ENCODE measurements at places on chromosomes 1 and 21.

GRCh38 chr1:2003541-2004131 is at the start of gene CFAP74:
TSS of gene CFAP74 (minus strand) at chr1:2003786. CDS start at chr1:1990956, 12,830 bp downstream.
- DNase-seq = peak; percentile 18

- no peak for DNase-seq
Measured at GRCh38 chr21:36127250-36127904, 7.5 kb upstream of the CBR3 start.

GRCh38 chr1:53541761-53542550 is 82.8 kb downstream of the DMRTB1 start:
- DNase-seq = no peak

DNA sequence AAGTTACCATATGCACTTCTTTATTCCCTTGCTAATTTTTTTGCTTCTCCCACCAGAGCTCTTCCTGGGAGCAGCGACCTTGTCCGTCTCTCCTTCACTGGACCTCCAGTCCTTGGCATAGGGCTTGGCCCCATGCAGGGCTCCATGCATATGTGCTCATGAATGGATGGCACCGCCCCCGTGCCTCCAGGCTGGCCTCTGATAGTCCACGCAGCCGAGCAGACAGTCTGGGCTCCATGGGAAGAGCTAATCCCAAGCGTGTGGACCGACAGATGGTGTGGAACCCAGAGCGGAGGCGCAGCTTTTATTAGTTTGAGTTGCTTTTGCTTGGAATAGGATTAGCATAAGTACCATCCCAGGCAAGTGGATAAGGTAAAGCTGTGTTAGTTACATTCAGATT is 41.8 kb downstream of the CDCP2 start:
- DNase-seq = no peak

DNA sequence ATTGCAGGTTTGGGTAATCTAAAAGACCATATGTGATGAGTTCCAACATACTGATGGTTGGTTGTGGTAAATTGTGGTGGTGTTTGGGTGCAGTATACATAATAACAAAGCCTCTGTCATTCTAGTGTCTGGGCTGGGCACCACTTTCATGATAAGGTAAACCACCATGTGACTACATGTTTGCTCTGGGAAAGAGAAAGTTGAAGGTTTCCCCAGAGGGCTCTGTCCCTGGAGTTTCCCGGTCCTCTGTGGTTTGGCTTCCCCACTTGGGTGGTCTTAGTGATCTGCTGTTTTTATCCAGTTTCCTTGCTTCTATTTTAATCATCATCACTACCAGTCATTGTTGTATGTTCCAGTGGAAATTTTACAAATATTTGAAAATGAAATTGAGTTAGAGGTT is 55.9 kb upstream of the TSPAN2 start:
- no peak for DNase-seq

DNA sequence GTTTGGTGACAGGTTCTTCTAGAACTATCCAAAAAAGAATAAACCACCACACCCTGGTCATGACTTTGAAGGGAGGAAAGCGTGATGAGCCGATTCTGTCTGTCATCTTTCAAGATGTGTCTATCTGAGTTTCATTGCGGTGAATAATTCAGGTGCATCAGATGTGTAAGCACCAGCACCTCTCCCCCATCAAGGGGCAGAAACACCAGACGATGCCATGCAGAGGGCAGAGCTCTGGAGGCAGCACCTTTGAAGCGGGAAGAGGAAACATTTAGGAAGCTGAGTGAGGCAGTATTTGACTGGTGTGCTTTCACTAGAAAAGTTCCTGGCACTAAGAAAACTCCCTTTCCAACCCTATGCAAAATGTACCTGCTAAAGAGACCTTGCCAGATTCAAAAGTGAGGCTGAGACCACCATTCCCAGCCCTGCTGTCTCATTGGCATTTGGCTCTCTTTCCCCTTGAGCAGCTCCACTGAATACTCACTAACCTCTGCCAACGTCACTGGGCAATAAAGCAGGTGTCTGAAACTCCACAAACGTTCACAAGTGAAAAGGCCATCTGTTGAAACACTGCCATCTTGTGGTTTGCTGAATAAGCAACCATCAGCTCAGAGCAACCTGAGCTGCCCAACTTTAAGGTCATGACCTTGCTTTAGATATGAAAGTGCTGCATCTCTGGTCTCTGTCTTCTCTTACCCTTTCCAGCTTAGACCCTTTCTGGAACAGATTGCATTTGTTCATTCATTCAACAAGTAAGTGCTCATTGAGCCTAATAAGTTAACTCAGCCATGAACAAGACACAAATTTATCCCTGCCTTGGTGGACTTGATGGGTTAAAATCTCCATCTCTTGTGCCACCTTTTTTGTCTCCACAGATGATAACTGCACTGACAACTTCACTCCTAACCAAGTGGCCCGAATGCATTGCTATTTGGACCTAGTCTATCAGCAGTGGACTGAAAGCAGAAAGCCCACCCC is 228.6 kb downstream of the PAPPA2 start:
- no peak for DNase-seq

DNA sequence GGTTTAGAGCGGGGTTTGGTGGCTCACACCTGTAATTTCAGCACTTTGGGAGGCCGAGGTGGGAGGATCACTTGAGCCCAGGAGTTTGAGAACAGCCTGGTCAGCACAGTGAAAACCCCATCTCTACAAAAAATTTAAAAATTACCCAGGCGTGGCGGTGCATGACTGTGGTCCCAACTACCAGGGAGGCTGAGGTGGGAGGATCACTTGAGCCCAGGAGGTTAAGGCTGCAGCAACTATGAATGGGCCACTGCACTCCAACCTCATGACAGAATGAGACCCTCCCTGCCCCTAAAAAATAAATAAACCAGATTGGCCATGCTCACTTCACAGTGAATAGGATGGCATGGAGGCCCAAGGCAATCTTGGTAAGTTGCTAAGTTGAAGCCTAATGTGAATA is 168.9 kb downstream of the RHOU start:
- no peak for DNase-seq

- no peak for DNase-seq
Measured at GRCh38 chr1:236524895-236525184, 1.1 kb downstream of the LGALS8 start.

GRCh38 chr1:47191940-47192457 is 2.2 kb upstream of the PDZK1IP1 start:
- no peak for DNase-seq
